Activated CD8-positive, alpha-beta T cell treated with anti-CD3 and anti-CD28 coated beads, Interleukin-2, amount 10 ng/mL, durations not matched to agents 7 days and 5 days (primary cell): ENCODE measurements at places on chromosomes 3 and 15. TPM values are rescaled to one million over a fixed set of nuclear protein-coding genes. Genes with fewer than 3 reads are reported as not detected.

DNA sequence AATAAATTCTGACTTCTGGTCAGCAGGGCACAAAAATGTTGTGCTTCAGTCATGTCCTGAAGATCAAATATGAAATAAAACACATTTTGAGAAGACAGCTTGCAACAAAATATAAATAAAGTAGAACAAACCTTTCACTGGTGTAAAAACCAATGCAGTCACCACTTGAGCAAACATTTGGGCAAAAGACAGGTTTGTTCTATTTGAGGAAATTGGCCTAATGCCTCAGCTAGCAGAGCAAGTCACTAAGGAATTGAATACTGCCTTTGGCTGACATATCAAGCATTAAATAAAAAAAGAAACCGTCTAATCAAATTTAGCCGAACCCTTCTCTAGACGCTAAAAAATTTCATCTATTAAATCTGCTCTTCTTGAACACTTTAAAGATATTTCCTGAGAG lies 475.4 kb upstream of the CNTN3 start:
- H3K36me3 ChIP-seq = no peaks in the 10 kb centered on the region
- H3K4me1 ChIP-seq = no peaks in the 10 kb centered on the region
- H3K27ac ChIP-seq = no peak overlapping the region
- no peaks in the 10 kb centered on the region for H3K27me3 ChIP-seq

DNA sequence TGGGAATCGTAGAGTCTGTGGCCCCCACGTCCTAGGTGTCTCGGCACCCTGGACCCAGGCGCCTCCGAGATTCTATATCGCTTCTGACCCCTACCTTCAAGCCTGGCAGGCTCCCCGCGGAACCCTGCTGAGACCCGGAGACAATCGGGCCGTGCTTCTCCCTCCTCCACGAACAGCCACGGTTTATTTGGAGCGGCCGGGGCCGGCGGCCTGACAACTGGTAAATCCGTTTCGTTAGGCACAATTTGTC lies 1.4 kb downstream of the GATA2 start:
- peaks cover 71% of the 10 kb centered on the region for H3K27me3 ChIP-seq
- no peak overlapping the region for H3K27ac ChIP-seq
- peaks cover 26% of the 10 kb centered on the region for H3K4me1 ChIP-seq
- H3K4me3 ChIP-seq = no peak overlapping the region

DNA sequence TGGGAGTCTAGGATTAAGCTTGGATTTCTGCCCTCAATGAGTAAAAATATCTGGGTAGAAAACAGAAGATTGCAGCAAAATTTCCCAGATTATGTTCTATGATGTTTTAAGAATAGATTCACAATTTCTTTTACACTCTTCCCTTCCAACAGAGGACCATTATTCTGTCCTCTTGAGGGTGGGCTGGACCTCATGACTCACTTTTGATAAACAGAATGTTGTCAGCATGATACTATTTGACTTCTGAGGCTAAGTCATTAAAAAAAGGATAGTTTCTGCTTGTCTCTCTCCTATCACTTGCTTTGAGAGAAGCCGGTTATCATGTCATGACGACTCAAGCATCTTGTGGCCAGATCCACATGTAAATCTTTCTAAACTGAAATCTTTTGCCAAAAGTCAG lies 396.2 kb upstream of the CDIN1 start:
- no peaks in the 10 kb centered on the region for H3K27me3 ChIP-seq
- no peak overlapping the region for H3K27ac ChIP-seq
- H3K4me1 ChIP-seq = no peaks in the 10 kb centered on the region
- no peaks in the 10 kb centered on the region for H3K36me3 ChIP-seq
- no peak for DNase-seq

- H3K4me3 ChIP-seq = no peak overlapping the region
- H3K27me3 ChIP-seq = peaks cover 22% of the 10 kb centered on the region
- no peak for DNase-seq
- no peaks in the 10 kb centered on the region for H3K36me3 ChIP-seq
- no peak overlapping the region for H3K27ac ChIP-seq
These were observed 157.7 kb downstream of the SMAD6 start for GRCh38 chr15:66859688-66860253.

IGDCC3 gene
- not detected for total RNA-seq

GRCh38 chr3:52361454-52361853 lies 45.3 kb downstream of the DNAH1 start:
- H3K4me3 ChIP-seq = no peak overlapping the region
- no peak for DNase-seq
- no peak overlapping the region for H3K27ac ChIP-seq

DNA sequence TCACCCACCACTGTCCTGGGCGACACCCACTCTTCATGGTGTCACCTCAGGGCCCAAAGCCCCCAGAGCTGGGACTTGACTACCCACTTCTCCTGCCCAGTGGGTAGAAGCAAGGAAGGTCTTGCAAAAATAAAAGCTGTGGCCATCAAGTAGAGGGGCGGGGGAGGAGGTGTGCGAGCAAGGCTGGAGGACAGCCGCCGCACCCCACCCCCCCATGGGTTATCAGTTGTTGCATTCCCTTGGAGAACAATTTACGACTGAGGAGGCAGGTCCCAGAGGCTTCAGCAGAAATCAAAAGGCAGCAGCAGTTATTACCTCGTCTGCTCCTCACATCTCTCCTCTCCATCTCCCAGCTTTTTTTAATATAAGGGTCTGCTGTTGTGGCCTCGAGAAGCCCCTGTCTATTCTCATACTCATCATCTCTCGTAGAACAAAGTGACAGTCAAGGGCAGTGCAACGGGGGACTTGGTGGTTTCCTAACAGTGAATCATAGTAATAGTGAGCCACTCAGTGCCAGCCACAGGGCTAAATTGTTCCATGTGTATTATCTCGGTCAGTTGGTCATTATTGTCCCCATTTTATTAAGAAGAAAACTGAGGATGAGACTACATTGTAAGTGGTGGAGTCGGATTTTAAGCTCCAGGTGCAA lies 116.4 kb downstream of the PDCD6IP start:
- H3K27ac ChIP-seq = no peak overlapping the region
- DNase-seq = no peak
- no peak overlapping the region for H3K4me3 ChIP-seq
- H3K36me3 ChIP-seq = no peaks in the 10 kb centered on the region
- no peaks in the 10 kb centered on the region for H3K4me1 ChIP-seq

DNA sequence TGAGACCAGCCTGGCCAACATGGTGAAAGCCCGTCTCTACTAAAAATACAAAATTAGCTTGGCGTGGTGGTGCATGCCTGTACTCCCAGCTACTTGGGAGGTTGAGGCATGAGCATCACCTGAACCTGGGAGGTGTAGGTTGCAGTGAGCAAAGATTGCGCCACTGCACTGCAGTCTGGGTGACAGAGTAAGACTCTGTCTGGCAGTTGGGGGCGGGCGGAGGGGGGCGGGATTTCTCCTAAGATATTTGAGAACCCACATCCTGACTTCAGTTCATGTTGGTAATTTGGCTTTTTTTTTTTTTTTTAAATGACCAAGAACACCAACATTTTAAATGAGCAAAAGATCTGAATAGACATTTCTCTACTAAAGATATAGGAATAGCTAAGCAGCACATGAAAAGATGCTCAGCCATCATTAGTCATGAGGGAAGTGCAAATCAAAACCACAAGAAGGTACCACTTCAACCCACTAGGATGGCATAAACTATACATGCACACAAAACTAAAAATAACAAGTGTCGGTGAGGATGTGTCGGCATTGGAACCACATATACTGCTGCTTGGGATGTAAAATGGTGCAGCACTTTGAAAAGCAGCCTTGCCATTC lies 75.6 kb upstream of the LMOD3 start:
- H3K4me3 ChIP-seq = peak overlapping the region; percentile 77
- peak; percentile 84 for DNase-seq
- peaks cover 66% of the 10 kb centered on the region for H3K4me1 ChIP-seq
- no peaks in the 10 kb centered on the region for H3K27me3 ChIP-seq

- peak overlapping the region; percentile 13 for H3K27ac ChIP-seq
- no peaks in the 10 kb centered on the region for H3K36me3 ChIP-seq
- DNase-seq = peak; percentile 82
- peaks cover 22% of the 10 kb centered on the region for H3K4me1 ChIP-seq
These were observed 44.5 kb downstream of the NOX5 start for GRCh38 chr15:69058830-69059556.

- no peaks in the 10 kb centered on the region for H3K27me3 ChIP-seq
- H3K4me1 ChIP-seq = peaks cover 10% of the 10 kb centered on the region
- no peaks in the 10 kb centered on the region for H3K36me3 ChIP-seq
- no peak overlapping the region for H3K4me3 ChIP-seq
- no peak overlapping the region for H3K27ac ChIP-seq
These were observed 581.9 kb downstream of the AGBL1 start for GRCh38 chr15:86661580-86661979.

GOLGA8G gene
- not detected for total RNA-seq

DNA sequence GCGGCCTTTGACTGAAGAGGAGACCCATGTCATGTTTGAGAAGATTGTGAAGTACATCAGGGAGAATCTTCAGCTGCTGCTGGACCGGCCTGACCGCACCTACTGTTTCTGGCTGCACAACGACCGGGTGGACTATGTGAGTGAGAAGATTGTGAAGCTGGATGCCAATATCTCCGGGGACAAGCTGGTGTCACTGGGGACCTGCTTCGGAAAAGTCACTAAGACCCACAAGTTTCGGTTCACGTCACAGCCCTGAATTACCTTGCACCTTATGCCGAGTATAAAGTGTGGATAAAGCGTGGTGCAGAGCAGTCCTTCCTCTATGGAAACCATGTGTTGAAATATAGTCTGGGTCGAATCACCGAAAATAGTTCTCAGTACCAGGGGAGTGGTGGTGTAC lies 16.0 kb upstream of the DNAJC13 start:
- peaks cover 14% of the 10 kb centered on the region for H3K27me3 ChIP-seq
- no peaks in the 10 kb centered on the region for H3K4me1 ChIP-seq
- no peak overlapping the region for H3K4me3 ChIP-seq
- H3K27ac ChIP-seq = no peak overlapping the region
- H3K36me3 ChIP-seq = no peaks in the 10 kb centered on the region
- no peak for DNase-seq

DNA sequence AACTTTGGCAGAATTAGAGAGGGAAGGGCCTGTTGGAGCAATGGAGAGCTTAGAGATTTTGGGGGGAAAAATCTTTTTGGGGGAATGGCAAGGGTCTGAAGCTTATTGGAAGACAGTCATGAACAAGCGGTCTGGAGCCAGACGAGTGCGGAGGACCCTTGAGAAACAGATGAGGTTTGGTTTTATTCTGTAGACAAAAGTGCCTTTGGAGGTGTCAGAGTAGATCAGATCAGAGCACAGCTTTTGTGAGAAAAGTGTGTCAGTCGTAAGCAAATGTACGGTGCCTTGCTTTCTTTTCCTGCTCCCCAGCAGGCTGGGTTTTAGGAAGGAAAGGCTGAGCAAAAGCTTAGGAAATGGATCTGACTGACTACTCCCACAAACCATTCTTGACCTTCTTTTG lies 236.8 kb upstream of the TPRG1 start:
- DNase-seq = no peak
- peaks cover 4% of the 10 kb centered on the region for H3K27me3 ChIP-seq
- no peaks in the 10 kb centered on the region for H3K36me3 ChIP-seq
- H3K27ac ChIP-seq = no peak overlapping the region
- no peaks in the 10 kb centered on the region for H3K4me1 ChIP-seq

RASL12 gene
- total RNA-seq = not detected

DNA sequence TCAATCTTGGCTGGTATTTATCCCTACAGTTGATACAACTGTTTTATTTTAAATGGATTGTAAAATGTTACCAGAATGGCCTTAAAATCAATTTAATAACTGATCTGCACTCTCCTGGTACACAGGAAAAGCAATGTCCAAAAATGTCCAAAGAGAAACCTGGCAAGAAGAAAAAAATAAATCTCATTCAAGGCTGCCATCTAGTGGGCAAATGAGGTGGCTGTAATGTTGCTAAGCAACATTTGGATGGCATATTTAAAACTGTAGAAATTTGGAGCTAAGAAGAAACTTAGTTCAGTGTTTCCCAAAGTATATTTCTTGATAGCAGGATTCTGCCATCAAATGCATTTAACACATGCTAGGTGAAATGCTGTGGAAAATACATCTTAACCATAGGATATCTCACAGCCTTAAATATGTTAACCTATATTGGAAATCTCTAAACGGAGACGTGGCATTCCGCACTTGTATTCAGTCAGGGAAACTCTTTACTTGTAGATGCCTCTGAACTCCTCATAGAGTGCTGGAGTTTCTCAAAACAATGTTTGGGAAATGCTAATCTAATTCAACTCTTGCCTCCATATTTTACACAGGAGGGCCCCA lies 216.8 kb downstream of the ERC2 start:
- no peaks in the 10 kb centered on the region for H3K36me3 ChIP-seq
- peaks cover 13% of the 10 kb centered on the region for H3K27me3 ChIP-seq
- no peak overlapping the region for H3K27ac ChIP-seq
- DNase-seq = peak; percentile 44

GAP43 gene
- not detected for total RNA-seq

DNA sequence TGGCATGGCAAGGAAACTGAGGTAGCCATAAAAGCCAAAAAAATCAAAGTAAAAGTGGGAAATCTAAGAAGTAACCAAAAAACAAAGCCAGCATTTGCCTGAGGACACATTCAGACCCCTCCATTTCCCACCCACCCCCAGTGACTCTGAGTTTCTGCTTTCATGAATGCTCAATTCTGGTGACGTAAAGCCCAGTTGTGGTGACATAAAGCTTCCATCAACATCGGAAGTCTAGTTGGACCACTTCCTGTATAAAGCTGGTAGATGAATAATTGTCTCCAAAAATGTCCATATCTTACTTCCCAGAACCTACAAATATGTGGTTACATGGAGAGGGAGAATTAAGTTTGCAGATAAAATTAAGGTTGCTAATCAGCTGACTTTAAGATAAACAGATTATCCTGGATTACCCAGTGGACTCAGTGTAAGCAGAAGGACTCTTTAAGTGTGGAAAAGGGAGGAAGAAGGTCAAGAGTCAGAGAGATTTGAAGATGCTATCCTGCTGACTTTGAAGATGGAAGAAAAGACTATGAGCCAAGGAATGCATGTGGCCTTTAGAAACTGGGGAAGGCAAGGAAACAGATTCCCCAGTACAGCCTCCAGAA lies 62.0 kb upstream of the ST3GAL6 start:
- H3K27me3 ChIP-seq = no peaks in the 10 kb centered on the region
- no peak for DNase-seq
- H3K4me1 ChIP-seq = no peaks in the 10 kb centered on the region
- no peaks in the 10 kb centered on the region for H3K36me3 ChIP-seq
- H3K27ac ChIP-seq = no peak overlapping the region

DNA sequence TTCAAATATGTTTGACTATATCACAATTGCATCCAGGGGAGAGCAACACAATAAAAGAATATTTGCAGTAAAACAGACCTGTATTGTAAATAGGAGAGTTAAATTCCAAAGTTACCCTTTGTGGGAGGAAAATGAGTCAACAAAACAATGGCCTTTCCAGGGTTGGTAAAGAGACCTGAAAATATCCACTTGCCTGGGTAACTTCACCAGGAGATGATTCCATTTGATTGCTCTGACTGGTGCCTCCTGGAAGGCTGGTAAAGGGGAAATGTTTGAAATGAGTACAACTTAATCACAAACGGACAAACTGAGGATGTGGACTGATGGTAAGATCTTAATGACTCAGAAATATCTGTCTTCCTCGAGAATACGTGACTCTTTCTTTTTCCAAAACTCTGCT lies 43.6 kb upstream of the SRGAP3 start:
- no peak for DNase-seq
- H3K36me3 ChIP-seq = no peaks in the 10 kb centered on the region
- no peak overlapping the region for H3K27ac ChIP-seq
- peaks cover 27% of the 10 kb centered on the region for H3K27me3 ChIP-seq

- no peak overlapping the region for H3K27ac ChIP-seq
- H3K4me3 ChIP-seq = no peak overlapping the region
- no peak for DNase-seq
- no peaks in the 10 kb centered on the region for H3K4me1 ChIP-seq
- H3K36me3 ChIP-seq = no peaks in the 10 kb centered on the region
- H3K27me3 ChIP-seq = no peaks in the 10 kb centered on the region
These were observed 37.6 kb downstream of the OSTN start for GRCh38 chr3:191236646-191237045.

SERPINI2 gene
- total RNA-seq = not detected
